NCI-H774 (cell line): ENCODE measurements at places on chromosomes 12 and 14.

DNA sequence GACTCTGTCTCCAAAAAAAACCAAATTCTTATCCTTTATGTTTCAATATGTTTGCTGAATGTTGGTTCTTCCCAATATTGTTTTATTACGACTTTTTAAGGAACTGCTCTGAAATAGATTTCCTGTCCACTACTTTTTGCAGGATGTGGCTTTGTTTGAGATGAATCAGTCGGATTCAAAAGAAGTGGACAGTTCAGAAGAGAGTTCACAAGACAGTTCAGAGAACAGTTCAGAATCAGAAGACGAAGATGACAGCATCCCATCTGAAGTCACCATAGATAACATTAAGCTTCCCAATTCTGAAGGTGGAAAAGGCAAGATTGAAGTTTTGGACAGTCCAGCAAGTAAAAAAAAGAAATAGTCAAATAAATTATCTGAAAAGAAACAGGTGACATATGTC, 8.2 kb downstream of the NOPCHAP1 start:
- no peak for DNase-seq

DNA sequence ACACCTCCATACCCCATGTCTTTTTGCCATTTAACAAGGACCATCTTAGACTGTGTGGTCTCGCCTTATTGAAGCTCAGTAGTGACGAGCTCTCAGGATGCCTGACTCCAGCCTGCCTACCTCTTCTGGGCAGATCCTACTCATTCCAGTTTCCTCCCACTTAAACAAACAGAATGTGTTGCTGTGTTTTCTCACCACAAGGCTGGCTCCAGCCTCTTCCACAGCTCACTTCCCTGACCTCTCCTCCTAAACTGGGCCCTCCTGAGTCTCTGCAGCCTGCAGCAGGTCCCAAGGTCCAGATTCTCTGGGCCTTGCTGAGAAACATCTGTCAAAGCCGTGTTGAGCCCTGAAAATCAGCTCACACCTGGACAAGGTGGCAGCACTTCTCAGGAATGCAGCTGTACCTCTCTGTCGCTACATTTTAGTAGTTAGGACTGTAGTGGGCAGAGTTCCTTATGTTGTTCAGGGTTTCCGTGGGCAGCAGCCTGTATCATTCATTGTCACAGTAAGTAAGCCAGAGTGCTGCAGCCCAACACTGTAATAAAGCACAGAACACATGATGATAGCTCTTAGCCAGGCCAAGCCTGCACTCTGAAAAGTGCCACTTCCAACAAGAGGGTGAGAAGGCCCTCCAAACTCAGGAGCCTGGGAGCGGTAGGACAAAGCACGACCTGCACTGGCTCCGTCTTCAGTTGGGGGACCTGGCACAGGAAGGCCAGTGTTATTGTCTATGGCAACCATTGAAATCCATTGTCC, 68.5 kb downstream of the NKX2-1 start:
- DNase-seq = peak; percentile 22

- DNase-seq = no peak
These were observed 6.7 kb upstream of the BTBD6 start for GRCh38 chr14:105241641-105242040.

DNA sequence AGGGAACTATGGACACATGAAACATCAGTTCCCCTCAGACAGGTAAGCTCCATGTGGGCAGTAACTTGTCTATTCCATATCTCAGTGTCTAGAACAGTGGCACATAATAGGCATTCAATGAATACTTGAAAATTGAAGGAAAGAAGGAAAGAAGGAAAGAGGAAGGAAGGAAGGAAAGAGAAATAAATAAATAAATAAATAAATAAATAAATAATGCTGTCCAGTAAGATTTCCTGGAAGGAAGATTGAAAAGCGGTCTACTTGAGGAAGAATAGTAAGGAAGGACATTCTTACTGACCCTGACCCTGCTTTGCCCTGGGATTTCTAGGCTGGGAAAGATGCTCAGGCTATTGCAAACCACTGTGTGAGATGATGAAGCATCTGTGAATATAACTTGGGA, 91.5 kb downstream of the PTPRR start:
- DNase-seq = no peak

GRCh38 chr14:93017301-93017797, 94.4 kb downstream of the CHGA start:
- DNase-seq = no peak

DNA sequence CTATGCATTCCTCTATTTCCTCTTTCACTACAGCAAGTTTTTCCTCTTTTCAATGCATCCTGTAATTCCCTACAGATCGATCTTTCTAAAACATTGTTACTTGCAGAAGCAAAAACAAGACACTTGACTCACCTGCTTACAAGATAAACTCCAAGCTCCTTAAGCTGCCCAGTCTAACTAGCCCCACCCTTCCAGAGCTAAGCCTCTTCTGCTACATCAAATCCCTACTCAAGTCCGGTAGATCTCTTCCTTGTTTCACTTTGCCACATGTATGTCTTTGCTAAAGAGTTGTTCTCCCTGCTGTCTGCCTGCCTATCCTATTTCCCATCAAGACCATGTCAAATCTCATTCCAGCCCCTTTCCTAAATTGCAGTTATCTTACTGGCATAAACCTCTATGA, 724.8 kb downstream of the C12orf50 start:
- DNase-seq = no peak

GRCh38 chr14:99395909-99396530, 84.6 kb downstream of the SETD3 start:
- DNase-seq = peak; percentile 70

- no peak for DNase-seq
These were observed 123.3 kb downstream of the SLC38A6 start for GRCh38 chr14:61104358-61104757.

- no peak for DNase-seq
These were observed 31.7 kb upstream of the INF2 start for GRCh38 chr14:104657563-104658324.

GRCh38 chr12:121930862-121931261, 12.5 kb downstream of the CFAP251 start:
- no peak for DNase-seq

DNA sequence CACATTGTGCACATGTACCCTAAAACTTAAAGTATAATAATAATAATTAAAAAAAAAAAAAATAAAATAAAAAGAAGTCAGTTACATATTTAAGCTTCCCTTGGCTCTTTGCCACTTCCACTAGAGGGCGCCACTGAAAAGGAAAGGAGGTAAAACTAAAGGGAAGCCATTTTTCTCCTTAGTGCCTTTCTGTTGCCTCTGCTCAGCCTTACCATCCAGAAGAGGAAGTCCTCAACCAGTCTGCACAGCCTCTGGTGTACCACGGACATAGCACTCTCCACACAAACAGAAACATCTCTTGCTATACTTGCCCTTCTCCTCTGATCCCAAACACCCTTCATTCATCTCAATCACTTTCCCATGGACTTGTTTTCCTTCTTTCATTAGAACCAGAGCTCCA, 169.0 kb upstream of the EEA1 start:
- peak; percentile 26 for DNase-seq

DNA sequence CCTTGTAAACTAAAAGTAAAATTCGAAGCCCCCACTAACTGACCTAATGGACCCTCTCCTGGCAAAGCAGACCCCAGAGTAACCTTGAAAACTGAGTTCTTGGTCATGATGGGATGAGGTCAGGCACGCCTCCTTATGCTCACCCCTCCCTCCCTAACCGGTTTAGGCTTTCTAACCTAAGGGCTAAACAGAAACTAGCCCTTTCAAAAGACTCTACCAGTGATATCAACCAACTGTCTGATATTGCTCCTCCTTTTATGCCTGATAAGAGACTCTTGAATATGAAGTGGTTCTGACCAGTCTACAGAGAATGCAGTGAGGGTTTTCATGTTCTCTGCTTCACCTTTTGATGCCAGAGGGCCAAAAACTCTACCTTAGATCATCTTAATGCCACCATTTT, 4.8 kb upstream of the LPCAT3 start:
- no peak for DNase-seq

DNA sequence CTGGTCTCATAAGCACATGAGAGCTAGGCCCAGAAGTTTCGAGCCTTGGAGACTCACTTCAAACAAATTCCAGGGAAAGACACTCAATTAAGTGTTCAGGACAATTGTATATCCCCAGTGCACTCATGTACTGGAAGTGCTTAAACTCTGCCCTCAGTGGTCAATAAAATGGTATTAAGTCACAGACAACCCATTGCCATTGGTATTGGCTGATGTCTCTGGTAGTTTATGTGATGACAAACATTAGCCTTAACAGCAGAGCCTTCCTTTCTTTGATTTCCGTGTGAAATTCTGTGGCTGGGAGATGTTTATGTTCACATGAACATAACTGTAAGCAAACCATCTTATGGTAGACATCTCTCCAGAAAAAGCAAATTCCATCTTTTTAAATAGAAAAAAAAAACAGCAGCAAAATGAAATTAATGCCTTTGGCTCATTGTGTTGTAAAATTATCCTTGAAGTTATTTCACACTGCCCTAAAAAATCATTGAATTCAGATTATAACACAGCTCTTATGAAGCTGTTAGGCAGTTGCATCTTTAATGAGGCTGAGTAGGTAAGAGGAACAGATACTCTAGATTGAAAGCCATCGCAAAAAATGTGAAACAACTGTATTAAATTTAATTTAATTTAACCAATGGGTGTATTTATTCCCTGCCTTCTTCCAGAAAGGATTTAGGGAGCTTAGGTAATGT, 216.2 kb upstream of the PLEKHG7 start:
- DNase-seq = no peak

- DNase-seq = no peak
These were observed 320.2 kb upstream of the SFSWAP start for GRCh38 chr12:131390412-131391334.

DNA sequence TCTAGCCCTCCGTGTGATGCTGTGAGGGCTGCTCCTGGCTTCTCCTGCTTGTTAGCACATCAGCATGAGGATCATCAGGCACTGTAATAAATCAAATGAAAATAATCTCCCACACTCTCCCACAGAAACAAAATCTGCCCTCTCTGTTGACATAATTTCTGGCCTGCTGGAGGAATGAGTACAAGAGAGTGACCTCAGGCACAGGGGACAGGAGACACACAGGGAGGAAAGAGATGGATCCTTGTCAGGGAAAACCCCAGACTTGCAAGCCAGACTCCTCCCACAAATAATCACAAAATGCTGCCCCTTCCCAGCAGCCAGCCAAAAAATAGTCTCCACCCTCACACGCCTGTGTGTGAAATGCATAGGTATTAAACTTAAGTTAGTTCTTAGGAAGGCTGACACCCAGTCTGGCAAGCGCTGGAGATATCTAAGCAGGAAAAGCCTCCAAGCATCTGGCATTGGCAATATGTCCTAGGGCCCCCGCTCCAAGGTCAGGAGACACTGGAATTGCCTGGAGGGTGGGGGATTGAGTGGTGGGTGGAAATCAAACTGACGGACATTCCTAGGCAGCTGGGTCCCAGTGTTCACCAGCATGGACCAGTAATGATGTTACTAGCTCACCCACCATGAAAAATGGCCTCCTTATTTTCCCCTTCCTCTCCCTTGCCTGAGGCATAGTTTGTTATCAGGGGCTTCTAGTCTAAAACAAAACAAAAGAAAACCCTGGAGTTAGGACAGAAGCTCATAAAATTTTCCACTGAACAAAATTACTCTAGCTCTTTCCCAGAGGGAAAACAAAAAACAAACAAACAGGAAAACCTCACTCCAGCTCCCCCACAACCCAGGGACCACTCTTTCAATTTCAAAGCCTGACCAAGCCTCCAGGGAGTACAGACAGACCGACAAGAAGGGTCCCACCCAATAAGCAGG, 22.0 kb downstream of the SMUG1 start:
- DNase-seq = no peak

DNA sequence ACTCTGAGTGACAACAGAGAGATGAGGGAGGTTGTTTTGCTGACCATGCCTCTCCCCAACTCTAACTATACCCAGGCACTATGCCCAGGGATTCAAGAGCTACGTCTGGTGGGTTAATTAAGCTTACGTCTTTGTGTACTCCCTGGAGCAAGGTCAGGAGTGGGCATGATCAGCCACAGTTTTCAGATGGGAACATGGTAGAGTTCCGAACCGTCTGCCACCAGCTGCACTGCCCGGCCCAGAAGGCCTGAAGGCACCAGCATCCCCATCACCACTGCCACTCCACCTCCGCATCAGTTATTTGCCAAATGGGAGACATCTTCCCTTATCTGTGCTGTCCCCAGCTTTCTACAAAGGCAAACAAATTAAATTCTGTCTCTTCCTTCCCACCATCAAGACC, 11.1 kb upstream of the GPX2 start:
- no peak for DNase-seq

DNA sequence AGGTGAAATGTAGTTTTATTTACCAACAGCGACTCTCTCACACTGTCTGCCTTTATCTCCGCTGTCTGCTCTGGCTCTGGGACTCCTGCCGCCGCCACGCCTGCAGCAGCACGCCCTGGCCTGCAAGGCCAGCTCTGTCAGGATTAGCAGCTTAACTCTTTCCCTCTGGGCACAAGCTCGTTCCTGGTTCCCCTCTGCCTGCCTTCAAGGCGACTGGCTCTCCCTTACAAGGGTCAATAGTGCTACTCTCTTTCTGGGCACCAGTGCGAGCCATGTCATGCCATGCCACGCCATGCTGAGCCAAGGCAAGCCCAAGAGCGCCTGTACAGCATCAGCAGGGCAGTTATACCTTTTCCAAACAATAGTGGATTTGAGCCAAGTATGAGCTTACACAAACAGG, 3.6 kb upstream of the CLEC2B start:
- no peak for DNase-seq

DNA sequence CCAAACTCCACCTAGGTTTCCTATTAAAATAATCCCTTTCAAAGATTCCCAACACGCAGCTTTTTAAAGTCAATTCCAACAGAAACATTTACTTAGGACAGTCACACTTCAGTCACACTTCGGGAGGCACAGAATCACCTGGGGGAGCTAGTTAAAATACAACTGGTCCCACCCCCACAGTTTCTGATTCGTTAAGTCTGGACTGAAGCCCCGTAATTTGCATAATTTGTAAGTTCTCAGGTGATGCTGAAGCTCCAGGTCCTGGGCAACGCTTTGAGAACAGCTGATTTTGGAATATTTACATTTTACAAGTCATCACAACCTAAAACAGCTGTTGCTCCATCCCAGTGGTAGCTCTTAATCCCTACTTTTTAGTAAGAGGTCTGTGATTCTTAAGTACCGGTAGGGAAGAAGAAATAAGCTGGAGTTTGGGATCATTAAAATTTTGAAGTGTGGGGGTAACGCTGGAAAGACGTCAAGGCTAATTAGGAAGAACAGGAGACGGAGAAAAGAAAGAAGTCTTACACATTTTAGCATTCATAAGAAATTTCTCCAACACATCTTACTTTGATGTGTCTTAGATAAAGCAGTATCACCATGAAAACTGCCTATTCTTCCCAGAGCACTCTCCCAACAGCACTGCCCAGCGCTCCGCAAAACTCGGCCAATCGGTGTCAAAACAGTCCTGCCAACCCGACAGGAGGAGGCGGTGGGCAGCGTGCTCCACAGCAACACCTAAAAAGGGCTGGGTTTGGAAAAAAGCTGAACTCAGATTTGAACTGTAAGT, 1.1 kb downstream of the IPO8 start:
- DNase-seq = peak; percentile 34

DNA sequence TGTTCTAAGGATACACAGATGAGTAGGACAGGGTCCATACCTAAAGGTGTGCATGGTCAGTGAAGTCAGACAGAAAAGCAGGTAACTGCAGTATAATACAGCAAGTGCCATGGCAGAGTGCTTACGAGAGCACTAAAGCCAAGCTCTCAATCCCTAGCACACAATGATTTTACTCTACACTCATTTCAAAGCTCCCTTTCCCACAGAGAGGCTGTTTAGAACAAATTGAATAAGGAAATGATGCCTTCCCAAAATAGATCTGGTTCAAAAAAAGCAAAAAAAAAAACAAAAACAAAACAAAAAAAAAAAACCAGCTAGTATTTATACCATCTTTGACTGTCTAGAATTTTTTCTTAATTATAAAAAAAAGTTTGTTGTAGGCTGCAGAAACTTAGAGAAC, 74.1 kb downstream of the HECTD4 start:
- no peak for DNase-seq
